ENCODE measurements at places on chromosomes 4 and X.

GRCh38 chr4:151921386-151921785 is 160.6 kb upstream of the GATB start:
- no peak overlapping the region for H3K27ac ChIP-seq
- no peaks in the 10 kb centered on the region for H3K4me1 ChIP-seq
- no peak overlapping the region for H3K4me3 ChIP-seq
- no peak for DNase-seq
- no peaks in the 10 kb centered on the region for H3K27me3 ChIP-seq

DNA sequence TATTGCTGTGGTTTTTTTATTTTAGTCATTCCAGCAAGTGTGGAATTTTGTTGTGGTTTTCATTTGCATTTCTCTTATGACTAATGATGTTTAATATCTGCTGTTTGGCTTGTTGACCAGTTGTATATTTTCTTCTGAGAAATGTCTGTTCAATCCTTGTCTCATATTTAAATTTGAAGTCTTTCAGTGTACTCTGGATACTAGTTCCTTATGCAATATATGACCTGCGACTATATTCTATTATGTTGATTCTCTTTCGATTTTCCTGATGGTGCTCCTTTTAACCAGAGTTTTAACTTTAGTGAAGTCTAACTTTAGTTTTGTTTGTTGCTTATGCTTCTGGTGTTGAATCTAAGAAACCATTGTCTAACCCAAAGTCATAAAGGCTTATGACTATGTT is 1528.0 kb downstream of the TECRL start:
- H3K27ac ChIP-seq = no peak overlapping the region
- H3K36me3 ChIP-seq = no peaks in the 10 kb centered on the region
- H3K4me3 ChIP-seq = no peak overlapping the region
- H3K27me3 ChIP-seq = no peaks in the 10 kb centered on the region
- H3K4me1 ChIP-seq = no peaks in the 10 kb centered on the region

GRCh38 chrX:15977644-15978043 is 123.0 kb upstream of the AP1S2 start:
- no peak for DNase-seq
- no peak overlapping the region for H3K27ac ChIP-seq
- no peaks in the 10 kb centered on the region for H3K27me3 ChIP-seq

DNA sequence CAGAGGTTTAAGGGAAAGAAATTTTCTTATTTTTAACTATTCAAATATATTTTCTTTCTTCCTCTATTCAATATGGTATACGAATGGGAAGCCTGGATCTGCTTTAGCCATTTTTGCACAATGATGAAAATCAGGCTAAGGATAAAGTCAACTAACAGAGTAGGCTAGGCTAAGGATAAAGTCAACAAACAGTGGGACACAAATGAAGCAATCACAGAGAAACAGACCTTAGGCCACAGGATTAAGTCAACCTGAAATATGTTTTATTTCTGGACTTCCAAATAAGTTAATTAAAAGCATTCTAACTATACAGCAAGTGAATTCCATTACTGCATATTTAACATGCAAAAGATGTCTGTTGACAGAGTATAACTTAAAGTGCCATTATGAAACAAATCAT is 17.0 kb downstream of the DYNLT3 start:
- H3K4me1 ChIP-seq = peaks cover 9% of the 10 kb centered on the region
- H3K27me3 ChIP-seq = no peaks in the 10 kb centered on the region
- no peak for DNase-seq
- H3K27ac ChIP-seq = no peak overlapping the region
- no peaks in the 10 kb centered on the region for H3K36me3 ChIP-seq

GRCh38 chr4:140135529-140136088 is 18.4 kb downstream of the MAML3 start:
- H3K4me1 ChIP-seq = peaks cover 26% of the 10 kb centered on the region
- H3K27me3 ChIP-seq = peaks cover 7% of the 10 kb centered on the region
- H3K27ac ChIP-seq = no peak overlapping the region
- H3K4me3 ChIP-seq = no peak overlapping the region
- no peak for DNase-seq
- H3K36me3 ChIP-seq = peaks cover 5% of the 10 kb centered on the region

DNA sequence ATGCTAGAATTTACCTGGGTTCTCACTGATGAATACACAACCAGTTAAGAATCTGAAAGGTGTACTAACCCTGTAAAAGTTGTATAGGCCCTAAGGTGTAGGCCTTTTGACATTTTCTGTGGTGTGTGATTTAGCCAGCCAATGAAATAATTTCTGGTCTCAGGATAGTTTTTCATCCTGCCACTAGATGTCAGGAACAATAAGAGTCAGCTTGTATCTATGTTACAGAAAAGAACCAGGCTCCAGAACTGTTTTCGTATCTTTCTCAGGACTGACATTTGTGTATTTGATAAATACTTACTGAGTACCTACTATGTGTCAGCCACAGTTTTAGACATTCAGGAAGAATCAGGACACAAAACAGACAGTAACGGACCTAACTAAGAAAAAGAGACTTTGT is 673.6 kb upstream of the TENM3 start:
- H3K4me1 ChIP-seq = no peaks in the 10 kb centered on the region
- no peak for DNase-seq
- H3K36me3 ChIP-seq = no peaks in the 10 kb centered on the region

- H3K36me3 ChIP-seq = no peaks in the 10 kb centered on the region
- peaks cover 3% of the 10 kb centered on the region for H3K27me3 ChIP-seq
- peaks cover 1% of the 10 kb centered on the region for H3K4me1 ChIP-seq
- DNase-seq = no peak
Measured at GRCh38 chrX:136086521-136086920, 60.8 kb upstream of the FHL1 start.

DNA sequence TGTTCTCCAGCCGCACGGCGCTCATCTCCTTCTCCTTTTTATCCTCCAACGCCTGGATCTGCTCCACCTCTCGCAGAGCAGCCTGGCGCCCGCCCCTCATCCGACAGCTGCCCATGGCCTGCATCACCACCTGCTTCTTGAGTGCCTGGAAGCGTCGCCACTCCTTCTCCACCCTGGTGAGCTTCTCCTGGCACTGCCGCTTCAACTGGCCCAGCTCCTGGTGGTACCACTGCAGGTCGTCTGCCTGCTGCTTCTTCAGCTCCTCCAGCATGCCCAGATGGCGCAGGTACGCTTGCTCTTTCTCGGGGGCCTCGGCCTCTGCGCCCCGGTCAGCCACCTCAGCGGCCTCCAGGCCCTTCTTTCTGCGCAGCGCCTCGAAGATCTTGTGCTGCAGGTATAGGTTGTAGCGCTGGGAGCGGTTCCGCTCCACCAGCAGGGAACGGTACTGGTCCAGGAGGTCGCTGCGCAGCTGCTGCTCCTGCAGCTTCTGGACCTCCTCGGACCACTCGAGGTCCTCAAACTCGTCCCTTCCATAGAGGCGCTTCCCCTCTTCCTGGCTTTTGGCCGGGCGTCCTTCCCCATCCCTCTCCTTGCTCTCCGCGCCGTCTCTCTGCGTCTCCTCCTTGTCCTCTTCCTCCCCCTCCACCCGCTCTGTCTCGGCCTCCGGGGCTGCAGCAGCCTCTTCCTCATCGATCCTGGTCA is 1.2 kb upstream of the TADA2B start:
- H3K36me3 ChIP-seq = peaks cover 12% of the 10 kb centered on the region
- H3K27ac ChIP-seq = peak overlapping the region; percentile 71
- no peak for DNase-seq
- peak overlapping the region; percentile 76 for H3K4me3 ChIP-seq
- H3K4me1 ChIP-seq = peaks cover 38% of the 10 kb centered on the region
- H3K27me3 ChIP-seq = peaks cover 14% of the 10 kb centered on the region

GRCh38 chr4:98314791-98315565 is 53.8 kb downstream of the RAP1GDS1 start:
- no peak overlapping the region for H3K4me3 ChIP-seq
- no peak overlapping the region for H3K27ac ChIP-seq
- H3K27me3 ChIP-seq = no peaks in the 10 kb centered on the region
- H3K4me1 ChIP-seq = no peaks in the 10 kb centered on the region
- H3K36me3 ChIP-seq = peaks cover 20% of the 10 kb centered on the region

DNA sequence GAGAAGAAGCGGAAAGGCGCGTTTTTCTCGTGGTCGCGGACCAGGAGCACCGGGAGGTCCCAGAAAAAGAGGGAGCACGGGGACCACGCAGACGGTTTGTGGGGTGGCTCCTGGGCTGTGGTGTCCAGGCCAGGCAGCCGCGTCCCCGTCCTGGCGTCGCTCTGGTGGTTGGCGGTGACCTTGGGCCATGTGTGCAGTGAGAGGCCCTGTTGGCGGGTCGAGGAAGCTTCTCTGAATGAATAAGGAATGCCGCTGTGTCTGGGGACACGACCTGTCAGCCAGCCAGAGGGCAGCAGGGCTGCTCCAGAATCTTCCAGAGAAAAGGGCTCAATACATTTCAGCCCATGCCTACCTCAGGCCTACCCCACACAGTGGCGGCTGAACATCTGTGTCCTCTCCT is 24.3 kb upstream of the HGFAC start:
- no peak for DNase-seq
- no peaks in the 10 kb centered on the region for H3K4me1 ChIP-seq
- no peaks in the 10 kb centered on the region for H3K27me3 ChIP-seq
- H3K4me3 ChIP-seq = no peak overlapping the region

DNA sequence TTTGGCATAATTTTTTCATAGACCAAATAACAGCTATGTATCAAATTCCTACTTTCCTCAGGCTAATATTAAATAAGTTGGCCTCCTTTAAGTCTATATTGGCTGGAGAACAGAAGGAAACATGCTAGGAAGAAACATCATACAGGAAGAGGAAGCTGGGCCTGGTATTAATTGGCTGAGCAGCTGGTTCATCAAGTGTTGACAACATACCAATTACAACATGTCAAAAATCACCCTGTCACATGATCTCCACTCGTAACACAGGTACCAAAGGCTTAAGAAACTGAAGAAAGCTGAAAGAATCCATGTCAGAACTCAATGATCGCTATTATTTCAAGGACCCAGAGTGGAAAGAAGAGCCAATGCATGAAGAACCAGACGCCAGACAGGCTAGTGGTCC is 10.5 kb downstream of the WDFY3 start:
- no peaks in the 10 kb centered on the region for H3K4me1 ChIP-seq
- H3K27ac ChIP-seq = no peak overlapping the region
- no peaks in the 10 kb centered on the region for H3K36me3 ChIP-seq
- H3K27me3 ChIP-seq = peaks cover 2% of the 10 kb centered on the region
- DNase-seq = no peak
- H3K4me3 ChIP-seq = no peak overlapping the region

GRCh38 chr4:187840814-187841213 is 154.8 kb upstream of the ZFP42 start:
- no peak for DNase-seq
- H3K4me3 ChIP-seq = no peak overlapping the region
- no peak overlapping the region for H3K27ac ChIP-seq
- H3K27me3 ChIP-seq = no peaks in the 10 kb centered on the region
- no peaks in the 10 kb centered on the region for H3K36me3 ChIP-seq

GRCh38 chr4:148023512-148024181 is 291.8 kb downstream of the ARHGAP10 start:
- no peaks in the 10 kb centered on the region for H3K27me3 ChIP-seq
- no peak overlapping the region for H3K4me3 ChIP-seq
- peaks cover 4% of the 10 kb centered on the region for H3K36me3 ChIP-seq
- DNase-seq = no peak
- no peak overlapping the region for H3K27ac ChIP-seq

DNA sequence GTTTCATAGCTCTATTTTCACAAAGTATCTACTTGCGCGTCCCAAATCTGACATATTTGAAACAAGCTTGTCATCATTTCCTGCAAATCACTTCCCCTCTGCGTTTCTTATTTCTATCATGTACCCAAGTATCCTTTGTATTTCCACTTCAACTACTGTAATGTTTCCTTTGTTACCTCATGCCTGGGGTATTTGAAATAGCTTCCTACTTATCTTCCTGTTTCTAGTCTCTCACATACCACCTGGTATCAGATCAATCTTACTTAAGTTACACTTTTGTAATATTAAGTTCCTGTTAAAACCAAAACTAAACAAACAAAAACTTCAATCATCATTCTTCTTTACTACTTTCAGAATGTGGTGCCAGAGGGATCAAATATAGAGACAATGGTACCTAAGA is 93.6 kb upstream of the SMAD1 start:
- H3K36me3 ChIP-seq = no peaks in the 10 kb centered on the region
- no peak for DNase-seq
- H3K27me3 ChIP-seq = no peaks in the 10 kb centered on the region
- no peaks in the 10 kb centered on the region for H3K4me1 ChIP-seq

DNA sequence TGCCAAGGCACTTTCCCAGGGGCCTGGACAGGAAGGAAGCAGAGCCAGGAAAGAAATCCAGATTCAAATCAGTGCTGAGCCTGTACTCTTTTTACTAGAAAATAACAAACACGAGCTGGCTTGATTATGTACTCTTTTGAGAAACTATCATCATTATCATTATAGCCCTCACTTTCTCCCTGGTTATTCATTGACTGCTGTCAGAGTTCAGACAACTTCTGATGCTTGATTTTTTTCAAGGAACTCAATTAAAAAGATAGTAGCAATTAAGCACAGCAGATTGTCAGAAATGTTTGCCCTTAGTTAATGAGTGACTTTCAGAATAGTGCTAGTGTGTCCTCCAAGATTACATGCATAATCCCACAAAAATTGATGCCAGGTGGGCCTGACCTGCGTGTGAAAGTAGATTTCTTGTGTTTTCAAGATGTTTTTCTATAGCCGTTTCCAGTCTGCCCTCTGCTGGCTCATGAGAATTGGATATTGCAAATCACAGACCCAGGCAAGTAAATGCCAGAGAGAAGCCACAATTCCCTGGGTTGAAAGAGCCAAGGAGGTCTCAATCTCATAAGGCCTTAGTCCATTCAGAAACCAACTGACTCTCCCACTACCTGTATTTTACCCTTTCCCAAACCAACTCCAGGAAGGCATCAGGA is 14.3 kb upstream of the PNPLA4 start:
- H3K27ac ChIP-seq = no peak overlapping the region
- H3K36me3 ChIP-seq = no peaks in the 10 kb centered on the region
- H3K4me3 ChIP-seq = no peak overlapping the region
- H3K4me1 ChIP-seq = no peaks in the 10 kb centered on the region
- DNase-seq = no peak
- H3K27me3 ChIP-seq = no peaks in the 10 kb centered on the region

DNA sequence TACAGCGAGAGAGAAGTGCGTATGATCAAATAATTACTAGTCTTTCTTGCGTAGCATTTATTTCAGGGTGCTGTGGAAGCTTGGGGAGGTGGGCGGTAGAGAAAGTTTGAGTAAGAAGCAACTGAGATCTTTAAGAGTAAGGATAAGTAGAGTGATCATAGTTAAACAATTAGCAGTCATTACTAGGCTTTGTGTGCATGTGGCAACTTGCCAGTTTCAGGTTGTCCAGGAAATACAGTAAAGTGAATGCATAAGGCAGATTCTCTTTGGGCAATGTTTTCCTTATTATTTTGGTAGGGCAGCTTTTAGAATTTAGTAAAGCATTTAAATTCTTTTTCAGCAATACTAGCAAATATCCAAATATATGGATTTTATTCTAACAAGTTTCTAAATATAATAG is 57.0 kb downstream of the HPGDS start:
- peaks cover 41% of the 10 kb centered on the region for H3K36me3 ChIP-seq
- no peak overlapping the region for H3K4me3 ChIP-seq
- DNase-seq = no peak
- H3K4me1 ChIP-seq = no peaks in the 10 kb centered on the region
- H3K27me3 ChIP-seq = no peaks in the 10 kb centered on the region

DNA sequence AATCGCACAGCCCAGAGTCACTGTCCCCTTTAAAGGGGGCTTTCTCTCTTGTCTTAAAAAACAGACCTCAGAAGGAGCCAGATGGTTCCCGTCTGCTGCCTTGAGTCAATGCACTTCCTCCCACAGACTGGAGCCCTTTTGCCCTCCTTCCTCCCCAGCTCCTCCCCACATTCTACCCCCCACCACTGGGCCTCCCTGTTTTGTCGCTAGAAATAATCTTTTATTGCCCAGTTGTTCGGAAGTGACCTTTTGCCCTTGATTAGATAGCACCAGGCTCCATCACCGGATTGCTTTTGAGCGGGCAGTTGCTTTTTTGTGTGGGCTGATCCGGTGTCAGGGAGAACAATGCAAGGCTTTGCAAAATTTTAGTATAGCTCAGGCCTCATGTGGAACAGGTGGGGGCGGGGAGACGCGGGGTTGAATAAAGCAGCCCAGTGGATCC is 47.7 kb downstream of the SPRY1 start:
- H3K4me1 ChIP-seq = peaks cover 46% of the 10 kb centered on the region
- peaks cover 15% of the 10 kb centered on the region for H3K36me3 ChIP-seq
- peak overlapping the region; percentile 76 for H3K4me3 ChIP-seq

Measured in activated CD8-positive, alpha-beta T cell treated with anti-CD3 and anti-CD28 coated beads, Interleukin-2, amount 10 ng/mL, durations not matched to agents 7 days and 5 days (primary cell).